ENCODE measurements at places on chromosomes 16 and 17. TPM values are rescaled to one million over a fixed set of nuclear protein-coding genes. Genes with fewer than 3 reads are reported as not detected.

The SRCIN1 gene
- total RNA-seq = 0.89 TPM

The DPEP3 gene
- total RNA-seq = not detected

The KRT40 gene
- total RNA-seq = not detected

The CDH3 gene
- 0.29 TPM for total RNA-seq

The WFDC1 gene
- total RNA-seq = 1.6 TPM

The KRT36 gene
- total RNA-seq = not detected

The ABCC12 gene
- total RNA-seq = not detected

The C16orf86 gene
- 5.3 TPM for total RNA-seq

The NUTF2 gene
- total RNA-seq = 80.7 TPM

The MRPS7 gene
- 110 TPM for total RNA-seq

The GRB7 gene
- 2.7 TPM for total RNA-seq

The PRSS33 gene
- not detected for total RNA-seq

DNA sequence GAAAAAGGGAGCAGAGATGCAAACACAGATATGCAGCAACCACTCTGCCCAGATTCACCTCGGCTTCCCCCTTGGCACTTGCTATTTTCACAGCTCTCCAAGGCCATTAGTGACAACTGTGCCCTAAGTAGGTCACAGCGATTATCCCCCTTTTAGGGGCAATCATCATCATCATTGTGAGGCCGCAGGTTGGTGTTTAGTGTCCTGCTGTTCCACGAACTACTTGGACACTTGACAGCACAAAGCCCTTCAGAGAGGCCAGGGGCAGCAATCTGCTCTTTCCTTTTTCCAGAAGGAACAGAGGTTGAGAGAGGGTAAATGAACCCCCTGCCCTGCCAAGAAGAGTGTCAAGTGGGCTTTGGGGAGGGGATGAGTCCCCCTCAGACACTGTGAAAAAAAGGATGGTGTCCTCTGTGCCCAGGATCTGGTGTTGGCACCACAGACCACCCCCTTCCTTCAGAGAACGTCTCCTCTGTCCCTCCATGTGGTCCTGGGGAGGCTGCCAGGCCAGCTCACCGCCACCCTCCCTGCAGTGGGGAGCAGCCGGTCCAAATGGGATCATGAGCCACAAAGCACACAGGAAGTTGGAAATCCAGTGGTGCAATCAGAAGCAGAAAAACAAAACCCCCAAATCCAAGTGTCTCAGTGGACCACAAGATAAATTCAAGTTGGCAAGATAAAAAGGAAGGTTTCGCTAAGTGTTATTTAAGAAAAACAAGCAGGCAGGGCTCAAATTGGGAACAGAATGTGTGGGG is 78.4 kb upstream of the MED9 start:
- DNase-seq = peak; percentile 88

DNA sequence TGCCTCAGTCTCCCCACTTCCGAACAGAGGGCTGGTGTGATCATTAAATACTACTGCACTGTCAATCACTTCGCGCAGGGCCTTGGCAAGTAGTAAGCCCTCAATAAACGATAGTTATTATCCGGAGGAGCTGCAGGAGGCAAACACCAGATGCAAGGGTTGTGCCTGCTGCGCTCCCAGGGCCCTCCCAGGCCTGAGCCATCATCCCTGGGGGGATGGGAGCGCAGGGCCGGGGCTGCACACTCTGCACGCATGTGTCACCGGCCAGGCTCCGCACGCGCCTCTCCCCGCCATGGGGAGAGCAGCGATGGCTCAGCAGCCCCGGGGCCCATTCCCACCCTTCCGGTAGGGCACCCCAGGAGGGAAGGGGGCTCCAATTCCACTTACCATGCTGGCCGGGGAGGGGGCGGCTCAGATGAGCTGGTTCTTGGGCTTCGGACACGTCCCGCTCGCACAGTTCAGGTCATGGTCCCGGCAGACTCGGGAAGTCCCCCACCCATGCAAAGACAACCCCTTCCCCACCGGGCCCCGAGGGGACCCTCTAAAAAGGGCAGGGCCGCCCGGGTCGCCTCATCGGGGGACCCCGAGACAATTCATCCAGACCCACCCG is 681 bp downstream of the XPO6 start:
- DNase-seq = peak; percentile 87

DNA sequence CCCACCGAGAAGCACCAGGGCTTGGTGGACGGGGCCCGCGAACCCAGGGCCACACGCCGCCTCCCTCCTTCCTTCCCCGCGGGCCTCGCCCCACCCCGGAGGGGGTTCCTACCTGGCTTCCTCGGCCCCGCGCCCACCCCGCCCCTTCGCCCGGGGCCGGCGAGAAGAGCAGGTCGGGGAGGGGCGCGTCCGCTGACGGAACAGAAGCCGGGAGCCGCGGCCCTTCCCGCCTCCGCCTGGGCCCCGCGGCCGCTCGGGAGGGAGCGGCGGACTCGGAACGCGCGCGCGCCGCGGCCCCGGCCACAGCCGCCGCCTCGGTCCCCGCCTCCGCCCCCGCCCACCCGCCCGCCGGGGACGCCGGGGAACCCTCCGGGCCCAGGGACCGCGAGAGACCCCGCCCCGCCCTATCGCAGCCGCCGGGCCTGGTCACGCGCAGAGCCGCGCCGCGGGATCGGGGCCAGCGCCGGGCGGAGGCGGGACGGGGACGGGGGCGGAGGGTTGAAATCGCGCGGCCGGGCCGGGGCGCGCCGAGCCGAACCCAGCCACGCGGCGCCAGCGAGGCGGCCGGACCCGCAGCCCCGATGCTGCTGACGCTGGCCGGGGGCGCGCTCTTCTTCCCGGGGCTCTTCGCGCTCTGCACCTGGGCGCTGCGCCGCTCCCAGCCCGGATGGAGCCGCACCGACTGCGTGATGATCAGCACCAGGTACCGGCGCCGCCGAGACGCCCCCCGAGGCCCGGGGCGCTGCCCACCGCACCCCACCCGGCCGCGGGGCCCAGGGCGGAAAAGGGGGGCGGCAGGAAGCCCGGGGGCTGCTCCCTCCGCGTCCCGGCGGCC is at the start of gene TLCD3A:
Gene TLCD3A (plus strand): TSS at position 530 of the 835 bp plus-strand sequence. CDS start 52 bp downstream, at position 582.
- peak; percentile 92 for DNase-seq

DNA sequence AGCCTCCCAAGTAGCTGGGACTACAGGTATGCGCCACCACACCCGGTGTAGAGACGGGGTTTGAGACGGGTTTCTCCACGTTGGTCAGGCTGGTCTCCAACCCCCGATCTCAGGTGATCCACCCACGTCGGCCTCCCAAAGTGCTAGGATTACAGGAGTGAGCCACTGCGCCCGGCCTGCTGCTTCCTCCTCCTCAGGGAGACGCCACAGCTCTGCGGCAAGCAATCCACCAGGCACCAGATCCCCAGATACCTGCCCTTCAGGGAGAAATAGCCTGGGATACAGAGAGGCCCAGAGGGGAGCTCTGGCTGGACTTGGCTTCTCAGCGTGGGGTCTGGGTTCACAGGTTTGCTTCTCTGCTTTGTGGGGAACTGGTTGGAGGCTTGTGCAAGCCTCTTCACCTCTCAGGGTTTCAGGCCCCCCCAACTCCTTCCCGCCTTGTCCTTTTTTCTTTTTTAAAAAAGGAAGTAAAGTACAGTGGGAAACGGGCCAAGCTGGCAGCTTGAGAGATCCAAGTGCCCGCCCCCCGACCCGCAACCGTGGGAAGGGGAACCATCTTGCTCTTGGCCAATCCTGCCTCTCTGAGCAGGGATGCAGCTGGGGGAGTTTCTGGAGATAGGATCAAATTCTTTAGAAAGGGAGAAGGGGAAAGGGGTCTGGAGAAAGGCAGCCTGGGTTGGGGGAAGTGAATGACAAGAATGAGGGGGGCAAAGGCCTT is 2.6 kb upstream of the SPHK1 start:
- peak; percentile 77 for DNase-seq

- no peak for DNase-seq
These were observed 24.0 kb upstream of the GINS2 start for GRCh38 chr16:85712801-85713200.

- peak; percentile 59 for DNase-seq
These were observed 112.4 kb downstream of the SPECC1 start for GRCh38 chr17:20121359-20122253.

DNA sequence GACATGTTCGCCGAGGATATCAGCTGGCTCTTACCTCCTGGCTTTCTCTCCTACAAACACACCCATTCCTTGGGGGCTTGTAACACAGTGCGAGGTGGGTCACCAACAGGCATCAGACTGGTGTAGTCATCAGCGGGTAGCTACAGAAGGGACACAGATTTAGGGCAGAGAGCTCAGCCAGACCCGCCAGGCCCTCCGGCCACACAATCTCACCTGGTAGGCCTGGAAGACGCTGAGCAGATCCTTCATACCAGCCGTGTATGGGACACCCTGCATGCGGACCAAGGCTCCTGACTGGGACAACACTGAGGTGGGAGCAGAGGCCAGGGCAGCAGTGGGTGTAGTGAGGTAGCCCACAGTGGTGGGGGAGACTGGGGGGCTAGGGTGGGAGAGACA is 5.8 kb downstream of the ESRP2 start:
- no peak for DNase-seq

- no peak for DNase-seq
These were observed 5.1 kb upstream of the HSBP1 start for GRCh38 chr16:83802554-83803205.

DNA sequence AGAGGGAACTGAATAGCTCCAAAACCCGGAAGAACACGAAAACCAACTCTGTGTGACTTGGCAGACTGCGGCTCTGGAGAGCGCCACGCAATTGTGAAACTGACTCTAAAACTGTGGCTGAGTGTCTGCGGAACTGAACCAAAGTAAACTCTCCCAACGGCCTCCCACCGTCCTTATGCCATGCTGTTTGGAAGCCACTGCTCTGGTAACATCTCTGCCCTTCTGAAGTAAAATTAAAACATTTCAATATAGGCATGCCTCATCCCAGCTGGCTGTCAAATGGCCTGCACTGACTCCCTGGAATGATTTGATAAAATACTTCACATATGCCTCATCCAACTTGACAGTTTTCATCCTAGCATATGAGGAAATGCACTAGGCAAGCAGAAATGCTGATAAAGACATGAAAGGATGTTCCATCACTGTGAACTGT is 70.2 kb downstream of the PARN start:
- no peak for DNase-seq

DNA sequence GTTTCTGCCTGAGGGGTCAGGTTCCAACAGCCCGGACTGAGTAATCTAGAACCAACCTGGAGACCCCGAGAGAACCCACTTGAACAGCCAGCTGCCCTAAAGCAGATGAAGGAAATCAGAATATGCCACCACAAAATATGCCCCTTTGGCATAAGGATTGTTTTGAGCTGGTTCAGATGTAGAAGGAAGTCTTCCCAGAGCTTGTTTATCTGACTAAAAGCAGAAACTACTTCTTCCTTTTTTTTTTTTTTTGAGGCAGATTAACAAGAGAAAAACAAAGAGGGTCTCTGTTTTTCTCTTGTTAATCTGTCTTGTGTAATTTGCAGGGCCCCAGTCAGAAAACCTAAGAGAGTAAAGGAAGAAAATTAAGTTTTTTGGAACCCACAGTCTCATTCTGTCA is 53.0 kb downstream of the PECAM1 start:
- no peak for DNase-seq

DNA sequence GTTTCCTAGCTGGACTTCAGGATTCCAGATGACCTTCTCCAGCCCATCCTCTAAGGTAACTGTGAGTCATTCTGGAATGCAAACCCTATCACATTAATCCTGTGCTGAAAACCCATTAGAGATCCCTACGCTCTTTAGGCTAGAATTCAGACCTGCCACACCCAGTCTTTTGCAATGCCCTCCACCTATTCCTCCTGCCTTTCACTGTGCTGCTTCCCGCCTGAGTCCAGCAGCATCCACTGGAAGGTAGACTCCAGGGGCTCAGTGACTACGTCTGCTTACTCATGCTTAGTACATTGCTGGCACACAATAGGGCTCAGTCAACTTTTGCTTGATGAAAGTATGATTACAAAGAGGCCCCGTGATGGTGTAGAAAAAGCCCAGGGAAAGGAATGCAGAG is 121.1 kb downstream of the SPACA3 start:
- no peak for DNase-seq

DNA sequence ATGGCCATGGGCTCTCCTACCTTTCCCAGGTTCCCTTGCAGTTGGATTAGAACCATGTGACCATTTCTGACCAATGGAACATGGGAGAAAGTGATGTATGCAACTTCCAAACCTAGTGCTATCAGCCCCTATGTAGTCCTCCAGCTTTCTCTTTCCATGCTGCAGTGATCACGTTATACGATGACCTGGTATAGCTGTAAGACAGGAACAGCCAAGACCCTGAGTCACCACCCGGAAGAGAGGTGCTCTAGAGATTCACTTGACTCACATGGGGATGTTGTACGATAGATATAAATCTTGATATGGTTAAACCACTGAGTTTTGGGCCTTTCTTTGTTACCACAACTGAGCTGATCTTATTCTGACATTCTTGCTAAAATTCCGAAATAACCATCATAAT is 65.1 kb downstream of the NOG start:
- DNase-seq = no peak

DNA sequence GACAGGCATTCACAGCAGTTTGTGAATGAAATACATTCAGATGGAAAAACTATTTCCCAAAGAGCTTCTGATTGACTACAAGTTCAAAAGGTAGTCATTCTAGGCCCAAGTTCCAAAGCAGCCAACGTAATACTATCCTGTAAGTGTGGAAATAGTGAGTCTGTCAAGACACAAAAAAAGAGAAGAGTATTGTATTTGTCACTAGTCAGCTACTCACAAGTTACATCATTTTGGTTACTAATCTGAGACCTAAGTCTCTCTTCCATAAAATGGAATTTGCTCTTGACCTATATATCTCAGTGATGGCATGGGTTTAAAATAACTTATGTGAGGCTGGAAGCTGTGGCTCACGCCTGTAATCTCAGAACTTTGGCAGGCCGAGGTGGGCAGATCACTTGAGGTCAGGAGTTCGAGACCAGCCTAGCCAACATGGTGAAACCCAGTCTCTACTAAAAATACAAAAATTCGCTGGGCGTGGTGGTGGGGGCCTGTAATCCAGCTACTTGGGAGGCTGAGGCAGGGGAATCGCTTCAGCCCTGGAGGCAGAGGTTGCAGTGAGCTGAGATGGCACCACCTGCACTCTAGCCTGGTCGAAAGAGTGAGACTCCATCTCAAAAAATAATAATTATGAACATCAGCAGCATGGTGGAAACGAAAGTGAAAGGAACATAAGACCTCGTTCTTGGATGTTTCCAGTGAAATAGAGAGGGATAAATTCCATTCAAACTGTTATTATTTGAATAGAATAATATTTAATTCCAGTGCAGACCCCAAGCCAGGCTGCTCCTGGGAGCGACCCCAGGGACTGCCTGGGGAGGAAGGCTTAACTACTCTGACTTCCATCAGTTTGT is 2.9 kb downstream of the CMC2 start:
- no peak for DNase-seq

- peak; percentile 78 for DNase-seq
These were observed 13.5 kb upstream of the PRKAR1A start for GRCh38 chr17:68498479-68499326.

Data from right cardiac atrium (tissue), 5 donors.